ENCODE measurements at places on chromosomes 2 and 18. TPM values are rescaled to one million over a fixed set of nuclear protein-coding genes. Genes with fewer than 3 reads are reported as not detected.
A peak's percentile ranks its signal among the peaks of the same experiment; 100 is the strongest.

- no peaks in the 10 kb centered on the region for H3K36me3 ChIP-seq
- peak within 1 kb of the TSS; percentile 68 for H3K4me3 ChIP-seq
- H3K27me3 ChIP-seq = no peaks in the 10 kb centered on the region
- peak within 1 kb of the TSS; percentile 76 for H3K27ac ChIP-seq
- peaks cover 20% of the 10 kb centered on the region for H3K4me1 ChIP-seq
Observed at GRCh38 chr2:88016086-88016959, at the start of gene RNU2-63P. Gene RNU2-63P, minus strand, starts transcription at chr2:88016547.

DNA sequence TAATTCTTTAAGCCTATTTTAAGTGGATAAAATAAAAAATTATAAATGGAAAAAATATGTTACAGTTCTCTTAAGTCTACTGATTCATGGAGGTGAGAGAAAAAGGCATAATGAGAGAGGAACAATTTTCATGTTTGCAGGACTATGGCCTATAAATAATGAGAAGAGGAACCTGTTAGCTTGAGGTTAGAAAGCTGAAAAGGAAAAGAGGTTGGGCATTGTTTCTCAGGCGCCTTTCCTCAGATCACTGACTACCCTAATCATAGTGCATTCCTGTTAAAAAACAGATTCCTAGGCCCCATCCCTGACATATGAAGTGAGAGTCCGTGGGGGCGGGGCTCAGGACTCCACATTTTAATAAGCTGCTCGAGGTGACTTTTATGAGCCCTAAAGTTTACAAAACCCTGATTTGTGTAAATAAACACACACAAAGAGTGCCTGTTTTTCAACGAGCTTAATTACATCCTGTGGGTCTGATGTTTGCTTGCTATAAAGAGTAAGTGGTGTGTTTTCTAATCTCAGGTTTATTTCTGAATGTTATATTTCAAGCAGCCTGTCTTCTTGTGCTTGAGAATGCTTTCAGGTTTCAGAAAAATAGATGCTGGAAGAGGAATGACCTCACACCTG lies 335.5 kb downstream of the CLIP4 start:
- DNase-seq = no peak
- H3K36me3 ChIP-seq = no peaks in the 10 kb centered on the region
- no peak overlapping the region for H3K4me3 ChIP-seq
- H3K4me1 ChIP-seq = no peaks in the 10 kb centered on the region

DNA sequence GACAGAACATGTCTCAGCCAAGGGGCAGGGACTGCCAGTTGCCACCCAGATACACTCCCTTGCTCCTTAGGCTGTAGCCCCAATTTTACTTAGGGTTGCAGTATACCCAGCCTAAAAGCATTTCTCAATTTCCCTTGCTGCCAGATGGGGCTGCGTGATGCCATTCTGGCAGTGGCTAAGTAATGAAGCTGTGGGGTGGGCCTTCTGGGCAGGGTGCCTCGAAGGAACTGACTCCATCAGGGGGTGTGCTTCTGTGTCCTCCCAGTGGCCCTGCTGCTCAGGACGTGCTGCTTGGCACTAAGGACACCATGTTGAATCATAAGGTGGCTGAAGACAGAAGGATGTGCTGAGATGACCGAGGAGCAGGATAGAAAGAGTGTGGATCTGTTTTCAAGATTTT lies 74.2 kb downstream of the VWA3B start:
- no peak overlapping the region for H3K4me3 ChIP-seq
- peaks cover 75% of the 10 kb centered on the region for H3K4me1 ChIP-seq
- H3K27ac ChIP-seq = peak overlapping the region; percentile 93
- no peaks in the 10 kb centered on the region for H3K27me3 ChIP-seq
- DNase-seq = no peak
- no peaks in the 10 kb centered on the region for H3K36me3 ChIP-seq

DNA sequence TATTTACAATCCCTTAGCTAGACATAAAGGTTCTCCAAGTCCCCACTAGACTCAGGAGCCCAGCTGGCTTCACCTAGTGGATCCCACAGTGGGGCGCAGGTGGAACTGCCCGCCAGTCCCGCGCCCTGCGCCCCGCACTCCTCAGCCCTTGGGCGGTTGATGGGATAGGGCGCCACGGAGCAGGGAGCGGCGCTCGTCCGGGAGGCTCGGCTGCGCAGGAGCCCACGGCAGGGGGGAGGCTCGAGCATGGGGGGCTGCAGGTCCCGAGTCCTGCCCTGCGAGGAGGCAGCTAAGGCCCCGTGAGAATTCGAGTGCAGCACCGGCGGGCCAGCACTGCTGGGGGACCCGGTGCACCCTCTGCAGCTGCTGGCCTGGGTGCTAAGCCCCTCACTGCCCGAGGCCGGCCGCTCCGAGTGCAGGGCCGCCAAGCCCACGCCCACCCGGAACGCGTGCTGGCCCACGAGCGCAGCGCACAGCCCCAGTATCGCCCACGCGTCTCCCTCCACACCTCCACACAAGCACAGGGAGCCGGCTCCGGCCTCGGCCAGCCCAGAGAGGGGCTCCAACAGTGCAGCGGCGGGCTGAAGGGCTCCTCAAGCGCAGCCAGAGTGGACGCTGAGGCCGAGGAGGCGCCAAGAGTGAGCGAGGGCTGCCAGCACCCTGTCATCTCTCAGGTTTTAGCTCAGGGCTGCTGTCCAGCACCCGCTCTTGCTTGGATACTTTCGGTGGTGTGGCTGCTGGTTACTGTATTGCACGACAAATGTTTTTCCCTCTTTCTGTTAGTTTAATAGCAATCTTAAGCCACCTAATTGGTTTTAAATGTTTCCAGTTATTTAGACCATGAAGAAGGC lies 83.8 kb upstream of the LDLRAD4 start:
- H3K27me3 ChIP-seq = peaks cover 30% of the 10 kb centered on the region
- DNase-seq = no peak
- H3K27ac ChIP-seq = no peak overlapping the region
- H3K4me3 ChIP-seq = no peak overlapping the region
- H3K4me1 ChIP-seq = peaks cover 6% of the 10 kb centered on the region

Gene MLPH
- total RNA-seq = 0.22 TPM

Gene TTR
- 0.27 TPM for total RNA-seq

DNA sequence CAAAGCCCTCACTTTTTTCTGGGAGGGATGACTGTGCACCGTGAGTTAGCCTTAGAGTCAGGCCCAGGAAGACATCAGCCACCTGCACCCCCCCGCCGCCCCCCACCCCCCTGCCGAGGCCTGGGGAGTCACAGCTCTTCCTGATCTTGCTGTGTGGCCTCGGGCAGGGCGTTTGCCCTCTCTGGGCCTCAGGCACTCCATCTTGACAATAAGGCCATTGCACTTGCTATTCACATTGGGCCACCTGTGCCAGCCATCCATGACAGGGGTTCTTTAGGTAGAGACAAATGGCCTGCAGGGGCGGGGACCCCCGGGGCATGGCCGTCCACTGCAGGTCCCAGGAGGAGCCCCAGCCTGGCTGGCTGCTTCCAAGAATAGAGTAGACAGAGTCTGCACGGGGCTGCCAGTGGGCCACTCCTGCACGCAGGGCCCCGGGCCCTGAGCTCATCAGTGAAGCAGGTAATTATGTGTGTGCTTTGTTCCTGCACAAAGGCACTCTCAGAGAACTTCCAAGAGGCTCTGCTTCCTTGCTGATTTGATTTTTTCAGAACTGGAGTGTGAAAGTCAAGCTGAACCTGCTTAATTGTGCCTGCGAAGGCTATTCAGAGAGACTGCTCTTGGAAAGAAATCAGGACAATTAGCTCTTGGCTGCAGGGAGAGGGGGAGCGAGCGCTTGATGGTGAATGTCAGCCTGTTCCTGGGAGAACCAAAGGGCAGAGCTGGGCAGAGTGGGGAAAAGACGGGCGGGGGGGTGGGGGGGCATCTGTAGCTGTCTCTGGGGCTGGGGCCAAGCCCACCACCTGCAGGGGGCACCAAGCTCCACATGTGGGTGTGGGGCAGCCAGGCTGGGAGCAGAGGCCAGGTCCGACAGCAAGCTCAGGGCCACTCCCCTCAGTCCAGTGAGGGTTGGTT lies 40.3 kb downstream of the RRM2 start:
- H3K36me3 ChIP-seq = peaks cover 5% of the 10 kb centered on the region
- DNase-seq = no peak
- no peak overlapping the region for H3K4me3 ChIP-seq
- no peaks in the 10 kb centered on the region for H3K27me3 ChIP-seq
- H3K27ac ChIP-seq = no peak overlapping the region

DNA sequence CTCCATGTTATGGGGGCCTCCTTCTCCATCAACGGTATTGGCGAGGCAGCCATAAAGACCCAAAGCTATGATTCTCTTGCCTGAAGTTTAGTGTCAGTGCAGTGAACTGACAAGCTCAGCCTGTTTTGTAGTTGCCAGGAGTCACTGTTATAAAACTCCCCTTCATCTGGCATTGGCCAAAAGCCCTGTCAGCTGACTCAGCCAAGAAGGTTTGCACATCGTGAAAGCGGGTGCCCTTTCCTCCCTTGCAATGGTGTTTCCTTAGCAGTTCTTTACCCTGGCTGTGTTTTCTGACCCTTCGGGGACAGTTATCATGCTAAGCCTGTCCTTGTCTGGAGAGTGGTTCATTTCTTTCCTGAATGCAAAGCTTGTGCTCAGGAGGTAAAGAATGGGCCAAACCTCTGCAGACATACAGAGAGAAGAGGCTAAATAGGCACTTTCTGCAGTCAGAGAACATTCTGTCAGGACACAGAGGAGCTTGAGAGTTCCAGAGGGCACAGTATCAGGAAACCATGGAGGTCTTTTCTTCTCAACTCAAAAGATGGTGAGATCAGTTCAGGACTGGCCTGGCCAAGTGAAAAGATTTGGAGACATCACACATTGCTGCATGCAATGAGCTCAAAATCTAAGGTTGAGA lies 414.2 kb downstream of the ZNF521 start:
- H3K27me3 ChIP-seq = no peaks in the 10 kb centered on the region
- no peak for DNase-seq
- H3K4me3 ChIP-seq = no peak overlapping the region

GRCh38 chr2:217494557-217494956 lies 508.2 kb downstream of the TNS1 start:
- H3K4me1 ChIP-seq = no peaks in the 10 kb centered on the region
- no peak for DNase-seq
- no peaks in the 10 kb centered on the region for H3K27me3 ChIP-seq
- no peak overlapping the region for H3K4me3 ChIP-seq

DNA sequence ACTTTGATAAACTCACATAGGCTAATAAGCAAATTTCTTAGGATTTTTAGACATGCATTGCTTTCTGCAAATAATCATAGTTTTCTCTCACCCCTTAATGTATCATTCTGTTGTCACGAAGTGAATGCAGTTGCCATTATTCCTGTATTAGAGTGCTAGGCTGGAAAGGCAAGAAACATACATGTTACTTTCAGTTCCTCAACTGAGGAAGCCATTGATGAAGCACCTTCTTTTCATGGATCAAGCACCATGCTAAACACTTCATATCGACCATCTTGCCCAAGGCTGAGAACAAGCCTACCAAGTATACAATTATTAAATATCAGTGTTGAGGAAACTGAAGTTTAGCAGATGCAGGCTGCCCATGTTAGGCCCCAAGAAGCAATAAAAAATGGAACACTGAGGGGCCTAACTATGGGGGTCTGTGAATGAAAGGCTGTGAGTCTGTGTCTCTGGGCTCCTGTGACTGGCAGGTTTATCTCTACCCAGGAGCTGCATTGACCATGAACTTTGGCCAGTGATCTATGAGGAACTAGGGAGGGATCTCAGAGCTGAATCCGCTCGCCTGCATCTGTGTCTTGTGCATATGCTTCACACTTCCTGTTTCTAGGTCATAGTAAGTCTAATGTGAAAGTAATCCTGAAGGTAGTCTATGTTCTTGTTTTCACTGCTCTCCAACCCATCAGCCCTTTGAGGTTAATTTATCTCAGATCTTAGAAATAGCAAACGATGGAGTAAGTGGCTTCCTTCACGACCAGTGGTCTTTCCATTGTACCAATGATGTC lies 16.0 kb upstream of the TSPYL6 start:
- H3K27me3 ChIP-seq = no peaks in the 10 kb centered on the region
- no peak for DNase-seq
- no peak overlapping the region for H3K27ac ChIP-seq
- H3K36me3 ChIP-seq = no peaks in the 10 kb centered on the region

GRCh38 chr2:181911830-181912229 lies 20.3 kb downstream of the ITPRID2 start:
- no peak overlapping the region for H3K27ac ChIP-seq
- H3K4me1 ChIP-seq = no peaks in the 10 kb centered on the region
- no peak overlapping the region for H3K4me3 ChIP-seq
- DNase-seq = no peak
- peaks cover 27% of the 10 kb centered on the region for H3K36me3 ChIP-seq

DNA sequence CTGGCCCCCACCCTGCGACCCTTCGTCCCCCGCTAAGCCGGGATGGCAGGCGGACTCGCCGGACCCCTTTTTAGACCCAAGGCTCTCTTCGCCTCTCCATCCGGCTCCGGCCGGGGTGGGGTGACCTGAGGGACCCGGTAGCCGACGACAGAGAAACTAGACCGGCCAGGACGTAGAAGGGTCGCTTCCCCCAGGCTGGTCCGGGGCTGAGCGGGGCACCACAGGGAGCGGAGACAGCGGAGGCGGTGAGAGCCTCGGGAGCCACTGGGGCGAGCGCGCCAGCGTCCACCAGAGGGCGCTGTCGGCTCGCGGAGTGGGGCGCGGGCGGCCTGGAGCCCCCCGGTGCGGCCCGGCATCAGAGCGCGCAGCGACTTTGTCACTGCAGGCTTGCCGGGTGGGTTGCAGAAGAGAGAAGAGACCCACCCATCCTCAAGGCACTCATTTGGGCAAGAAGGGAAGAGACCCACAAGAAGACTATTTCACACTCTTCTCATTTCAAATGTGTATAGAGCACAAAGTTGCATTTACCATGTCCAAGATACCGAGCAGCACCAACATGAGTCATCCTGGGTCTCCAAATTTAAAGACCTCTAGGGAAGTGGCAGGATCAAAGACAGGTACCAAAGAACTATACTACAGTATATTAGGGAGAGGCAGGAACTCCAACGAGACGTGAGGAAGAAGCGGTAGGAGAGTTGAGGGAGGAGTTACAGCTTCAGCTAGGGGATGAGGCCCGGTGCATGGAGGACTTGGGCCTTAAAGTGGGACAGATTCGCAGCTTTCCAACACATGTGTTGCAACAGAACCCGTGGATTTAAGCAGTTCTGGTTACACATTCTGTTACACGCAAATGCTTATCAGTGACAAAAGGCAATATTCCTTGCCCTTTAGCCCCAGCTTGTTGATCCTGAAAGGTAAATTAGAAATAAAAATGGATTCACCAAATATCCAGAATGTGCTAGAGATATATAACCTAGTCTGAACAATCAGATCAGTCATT lies 7.6 kb upstream of the PRKCE start:
- no peak overlapping the region for H3K27ac ChIP-seq
- H3K4me1 ChIP-seq = peaks cover 5% of the 10 kb centered on the region
- H3K36me3 ChIP-seq = no peaks in the 10 kb centered on the region
- H3K4me3 ChIP-seq = peak overlapping the region; percentile 51

Gene UGT1A8
- total RNA-seq = not detected

- DNase-seq = no peak
- peaks cover 4% of the 10 kb centered on the region for H3K4me1 ChIP-seq
- H3K4me3 ChIP-seq = no peak overlapping the region
- H3K27me3 ChIP-seq = no peaks in the 10 kb centered on the region
- no peaks in the 10 kb centered on the region for H3K36me3 ChIP-seq
Observed at GRCh38 chr2:4246364-4247131, 543.2 kb downstream of the DCDC2C start.

- no peak overlapping the region for H3K4me3 ChIP-seq
- no peaks in the 10 kb centered on the region for H3K36me3 ChIP-seq
- H3K27ac ChIP-seq = no peak overlapping the region
- no peaks in the 10 kb centered on the region for H3K27me3 ChIP-seq
Observed at GRCh38 chr2:65161551-65162100, 31.7 kb upstream of the RAB1A start.

GRCh38 chr2:667332-667999 lies 9.7 kb downstream of the TMEM18 start:
- no peak for DNase-seq
- H3K27me3 ChIP-seq = no peaks in the 10 kb centered on the region
- H3K4me3 ChIP-seq = no peak overlapping the region
- peaks cover 68% of the 10 kb centered on the region for H3K36me3 ChIP-seq
- H3K4me1 ChIP-seq = no peaks in the 10 kb centered on the region

All from muscle of leg (tissue), 16 donors.